Esophagus mucosa (tissue), 1 donor: ENCODE measurements at places on chromosomes 7 and 10.

DNA sequence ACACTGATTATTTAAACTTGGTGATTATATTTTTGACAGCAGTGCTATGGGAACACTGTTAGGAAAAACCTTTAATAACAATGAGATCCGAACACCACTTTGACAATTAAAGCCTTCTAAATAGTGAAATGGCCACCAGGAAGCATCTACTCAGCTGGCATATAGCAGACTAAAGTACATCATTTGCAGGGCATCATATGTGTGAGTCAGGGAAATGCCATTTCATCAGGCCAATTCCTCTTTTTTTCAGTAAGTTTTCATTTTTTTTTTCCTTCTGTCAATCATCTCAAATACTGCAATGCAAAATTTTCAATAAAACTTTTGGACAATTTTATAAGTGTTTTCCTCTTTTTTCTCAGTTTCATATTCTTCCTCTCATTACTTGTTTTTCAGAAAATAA lies 521.4 kb upstream of the SEMA3D start:
- no peak for ATAC-seq

DNA sequence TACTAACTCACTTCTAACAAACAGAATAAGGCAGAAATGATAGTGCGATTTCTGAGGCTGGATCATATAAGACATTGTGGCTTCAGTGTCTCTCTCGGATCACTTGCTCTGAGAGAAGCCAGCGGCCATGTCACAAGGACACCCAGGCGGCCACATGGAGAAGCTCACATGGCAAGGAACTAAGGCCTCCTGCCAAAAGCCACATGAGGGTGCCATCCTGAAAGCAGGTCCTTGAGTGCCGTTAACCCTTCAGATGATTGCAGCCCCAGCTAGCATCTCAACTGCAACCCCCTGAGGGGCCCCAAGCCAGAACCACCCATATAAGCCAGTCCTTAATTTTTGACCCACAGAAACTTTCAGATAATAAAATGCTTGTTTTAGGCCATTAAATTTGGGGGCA lies 6.9 kb upstream of the VDAC2 start:
- no peak for ATAC-seq

GRCh38 chr10:78318305-78318704 lies 284.6 kb downstream of the RPS24 start:
- no peak for ATAC-seq

DNA sequence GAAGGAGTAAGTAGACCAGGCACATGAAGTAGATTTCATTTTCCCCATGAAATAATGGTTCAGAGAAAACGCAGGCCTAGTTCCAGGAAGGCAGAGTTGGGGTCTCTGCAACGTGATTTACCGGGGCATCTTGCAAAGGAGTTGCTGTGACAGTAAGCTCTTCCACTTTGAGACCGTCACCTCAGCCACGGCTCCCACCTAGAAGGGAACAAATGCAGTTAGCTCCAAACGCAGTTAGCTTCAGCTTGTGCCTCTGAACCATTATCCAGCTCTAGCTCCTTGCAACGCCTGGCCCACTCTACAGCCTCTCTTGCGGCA lies 7.0 kb upstream of the MYO1G start:
- no peak for ATAC-seq

GRCh38 chr10:106957823-106958588 lies 206.5 kb downstream of the SORCS1 start:
- no peak for ATAC-seq

DNA sequence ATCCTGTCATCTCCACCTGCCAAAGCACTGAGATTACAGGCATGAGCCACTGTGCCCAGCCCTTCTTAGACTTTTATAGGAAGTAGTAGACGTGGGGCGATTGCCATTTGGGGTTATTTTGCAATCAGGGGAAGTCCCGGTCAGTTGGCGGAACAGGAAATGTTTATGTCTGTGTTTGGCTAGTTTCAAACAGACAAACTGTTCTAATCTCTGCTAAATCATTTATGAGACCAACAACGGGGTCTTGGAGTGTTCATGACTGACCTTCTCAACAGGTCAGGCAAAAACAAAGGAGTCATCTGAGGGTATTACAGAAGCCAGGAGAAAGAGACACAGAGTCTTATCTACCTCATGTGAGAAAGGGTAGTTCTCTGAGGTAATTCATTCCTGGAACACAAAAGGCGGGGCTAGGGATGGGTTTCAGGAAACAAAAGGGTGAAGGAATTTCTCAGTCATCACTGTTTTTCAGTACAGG lies 6.6 kb upstream of the TPK1 start:
- peak; percentile 96 for ATAC-seq

DNA sequence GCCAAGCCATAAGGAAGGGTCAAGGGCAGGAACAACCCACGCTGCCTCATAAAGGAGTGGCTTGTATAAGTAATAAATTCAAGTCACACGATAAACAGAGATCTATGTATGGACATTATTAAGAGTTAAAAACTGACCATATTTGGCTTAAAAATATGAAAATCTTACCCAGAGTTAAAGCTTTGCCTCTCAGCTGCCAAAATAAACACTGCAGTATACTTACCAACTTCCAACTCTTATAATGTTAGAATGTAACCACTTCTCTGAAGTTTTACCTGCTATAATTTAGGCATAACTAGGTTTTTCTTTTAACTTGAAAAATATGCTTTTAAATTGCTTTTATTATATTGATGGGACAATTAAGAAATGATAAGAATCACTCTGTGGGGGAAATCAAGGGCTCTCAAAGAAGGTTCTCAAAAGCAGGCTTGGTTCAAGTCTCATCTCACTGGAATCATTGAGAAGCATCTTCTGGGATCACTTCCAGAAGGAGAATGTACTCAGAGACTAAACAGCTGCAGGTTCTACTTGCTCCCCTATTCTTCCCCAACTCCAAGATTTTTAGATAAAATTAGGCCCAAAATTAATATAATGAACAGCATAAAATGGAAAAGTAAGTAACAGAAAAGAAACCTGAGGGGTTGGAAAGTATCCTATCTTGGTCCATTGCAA lies 16.1 kb upstream of the CAV2 start:
- no peak for ATAC-seq

DNA sequence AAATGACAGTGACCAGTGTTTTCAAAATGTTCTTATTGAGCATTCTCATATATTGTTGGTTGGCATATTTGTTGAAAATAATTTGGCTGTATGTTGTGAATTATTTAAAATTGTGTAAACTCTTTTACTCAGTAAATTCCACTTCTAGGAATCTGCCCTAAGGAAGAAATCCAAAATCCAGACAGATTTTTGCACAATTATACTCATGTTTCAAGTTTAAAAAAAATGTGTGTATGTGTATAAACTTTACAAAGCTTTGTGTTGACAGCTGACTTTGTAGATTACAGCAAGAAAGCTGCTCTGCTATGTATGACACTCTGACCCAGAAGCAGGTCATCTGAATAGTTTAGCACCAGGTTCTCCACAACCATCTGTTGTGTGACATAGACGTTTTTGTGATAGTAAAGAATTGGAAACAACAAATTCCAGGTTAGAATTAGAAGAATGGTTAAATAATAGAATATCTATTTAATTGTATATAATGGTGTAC lies 21.6 kb downstream of the KIFBP start:
- no peak for ATAC-seq

GRCh38 chr7:128679920-128680319 lies 7.8 kb downstream of the GARIN1A start:
- no peak for ATAC-seq

DNA sequence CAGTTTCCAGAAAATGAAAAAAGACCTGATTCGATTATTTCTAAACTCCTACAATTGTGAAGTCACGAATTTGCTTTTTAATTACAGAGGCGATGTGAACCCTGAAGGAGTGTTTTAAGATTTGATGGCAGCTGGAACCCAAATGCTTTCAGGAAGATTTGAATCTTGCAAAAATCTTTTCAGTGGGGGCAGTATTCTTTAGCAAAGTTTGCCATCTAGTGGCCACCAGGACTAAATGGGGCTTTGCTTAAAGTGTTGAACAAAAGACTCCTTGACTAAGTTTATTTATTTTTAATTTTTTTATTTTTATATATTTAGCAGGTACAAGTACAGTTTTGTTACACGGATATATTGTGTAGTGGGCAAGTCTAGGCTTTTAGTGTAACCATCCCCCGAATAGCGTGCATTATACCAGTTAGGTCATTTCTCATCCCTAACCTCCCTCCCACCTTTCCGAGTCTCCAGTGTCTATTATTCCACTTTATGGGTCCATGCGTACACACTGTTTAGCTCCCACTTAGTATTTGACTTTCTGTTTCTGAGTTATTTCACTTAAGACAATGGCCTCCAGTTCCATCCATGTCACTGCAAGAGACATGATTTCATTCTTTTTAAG lies 98.8 kb downstream of the CACNB2 start:
- ATAC-seq = no peak

DNA sequence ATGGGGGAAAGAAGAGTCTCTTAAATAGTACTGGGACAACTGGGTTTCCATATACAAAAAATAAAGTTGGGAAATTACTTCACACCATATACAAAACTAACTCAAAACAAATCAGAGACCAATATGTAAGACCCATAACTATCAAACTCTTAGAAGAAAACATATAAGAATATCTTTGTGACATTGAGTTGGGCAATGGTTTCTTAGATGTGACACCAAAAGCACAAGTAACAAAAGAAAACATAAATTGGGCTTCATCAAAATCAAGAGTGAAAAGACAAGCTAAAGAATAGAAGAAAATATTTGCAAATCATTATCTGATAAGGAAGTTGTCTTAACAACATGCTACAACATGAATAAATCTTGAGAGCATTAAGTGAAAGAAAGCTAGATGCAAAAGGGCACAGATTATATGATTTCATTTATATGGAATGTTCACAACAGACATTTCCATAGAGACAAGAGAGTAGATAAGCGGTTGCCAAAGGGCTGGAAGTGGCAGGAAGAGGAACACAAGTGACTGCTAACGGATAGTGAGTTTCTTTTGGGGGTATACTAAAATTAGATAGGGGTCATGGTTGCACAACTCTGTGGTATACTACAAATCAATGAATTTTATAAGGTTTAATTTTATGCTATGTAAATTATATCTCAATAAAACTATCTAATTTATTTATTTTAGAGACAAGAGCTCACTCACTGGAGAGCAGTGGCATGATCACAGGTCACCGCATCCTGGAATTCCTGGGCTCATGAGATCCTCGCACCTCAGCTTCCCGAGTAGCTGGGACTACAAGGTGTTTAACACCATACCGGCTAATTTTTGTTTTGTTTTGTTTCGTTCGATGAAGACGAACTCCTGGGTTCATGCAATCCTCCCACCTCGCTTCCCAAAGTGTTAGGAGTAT lies 35.4 kb downstream of the JMJD1C start:
- peak; percentile 43 for ATAC-seq

DNA sequence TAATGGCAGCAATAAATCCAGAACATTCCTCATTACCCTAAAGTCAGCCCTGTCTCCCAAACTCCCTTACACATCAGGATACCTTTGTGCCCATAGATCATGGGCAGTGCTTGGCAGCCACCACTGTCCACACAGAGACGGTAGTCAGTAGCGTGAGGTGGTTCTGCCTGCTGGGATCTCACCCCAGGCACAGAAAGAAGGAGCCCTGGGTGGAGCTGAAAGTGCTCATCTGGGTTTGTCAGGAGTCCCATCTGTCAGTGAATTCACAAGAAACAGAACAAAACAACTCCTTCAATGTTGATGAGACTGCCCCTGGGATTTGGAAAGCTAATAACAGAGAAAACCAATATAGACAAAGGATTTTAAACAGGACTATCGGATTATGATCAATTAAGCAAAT lies 90.2 kb upstream of the PRSS58 start:
- ATAC-seq = no peak

DNA sequence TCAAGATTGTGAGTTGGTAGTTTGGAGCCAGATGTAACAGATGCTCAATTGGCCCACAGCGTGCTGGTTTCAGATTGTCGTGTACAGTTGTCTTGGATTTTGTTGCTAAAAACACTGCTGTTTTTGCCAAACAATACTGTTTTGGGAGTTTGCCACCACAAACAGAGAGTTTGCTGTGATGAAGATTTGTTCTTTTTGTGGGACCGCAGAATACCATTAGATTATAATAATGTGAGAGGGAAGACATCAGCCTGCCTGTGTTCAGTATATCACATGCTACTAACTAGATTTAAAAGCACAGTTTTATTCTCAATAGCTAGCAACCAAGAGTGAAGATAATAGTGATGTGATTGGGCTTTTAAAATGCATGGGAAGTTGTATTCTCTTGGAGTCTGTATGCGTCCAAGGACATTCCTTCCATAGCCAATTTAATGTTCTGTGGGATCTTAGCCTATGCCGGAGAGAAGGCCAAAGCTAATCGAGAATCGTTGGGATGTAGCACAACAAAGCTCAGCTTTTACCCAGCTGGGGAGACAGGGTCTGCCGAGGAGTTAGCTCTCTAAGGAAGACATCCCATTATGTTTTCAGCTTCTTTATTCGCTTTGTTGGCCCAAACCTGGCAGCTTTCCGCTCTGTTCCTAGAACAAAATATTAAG lies 18.7 kb upstream of the ITGA8 start:
- ATAC-seq = no peak

DNA sequence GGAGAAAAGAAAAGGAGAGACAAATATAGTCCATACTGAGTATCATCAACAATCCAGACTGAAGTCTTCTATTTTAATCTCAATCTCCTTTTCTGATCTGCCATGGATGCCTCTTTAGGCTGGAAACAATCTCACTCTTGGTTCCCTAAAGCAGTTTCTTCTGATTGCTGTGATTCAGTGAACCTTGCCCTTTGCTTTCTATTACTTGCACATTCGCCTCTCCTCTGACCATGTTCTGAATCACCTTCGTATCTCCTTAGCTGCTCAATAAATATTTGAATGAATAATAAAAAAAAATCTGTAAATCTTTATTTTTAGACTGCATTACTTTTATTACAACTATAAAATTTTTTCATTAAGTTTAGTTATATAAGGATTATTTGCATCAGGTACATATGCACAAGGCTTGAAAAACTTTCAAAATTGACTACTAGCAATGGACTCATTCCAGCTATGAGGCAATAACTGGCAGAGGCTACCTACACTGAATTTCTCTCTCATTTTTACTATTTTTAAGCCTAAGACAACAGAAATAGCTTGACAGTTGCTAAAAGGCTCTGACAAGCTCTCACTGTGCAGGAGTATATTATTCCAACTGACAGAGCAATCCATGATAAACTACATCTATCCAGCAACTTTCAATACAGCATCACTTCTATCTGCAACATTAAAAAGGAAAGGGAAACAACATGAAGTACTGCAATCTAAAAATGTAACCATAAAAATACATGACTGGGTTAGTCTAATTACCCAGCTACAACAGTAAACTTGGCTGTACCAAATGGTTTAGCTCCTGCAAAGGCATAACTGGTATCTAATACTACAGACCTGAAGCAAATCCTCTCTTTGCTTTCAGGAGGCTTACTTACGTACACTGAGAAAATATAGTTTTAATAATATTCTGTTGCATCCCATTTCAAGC lies 25.6 kb downstream of the TM9SF3 start:
- no peak for ATAC-seq

DNA sequence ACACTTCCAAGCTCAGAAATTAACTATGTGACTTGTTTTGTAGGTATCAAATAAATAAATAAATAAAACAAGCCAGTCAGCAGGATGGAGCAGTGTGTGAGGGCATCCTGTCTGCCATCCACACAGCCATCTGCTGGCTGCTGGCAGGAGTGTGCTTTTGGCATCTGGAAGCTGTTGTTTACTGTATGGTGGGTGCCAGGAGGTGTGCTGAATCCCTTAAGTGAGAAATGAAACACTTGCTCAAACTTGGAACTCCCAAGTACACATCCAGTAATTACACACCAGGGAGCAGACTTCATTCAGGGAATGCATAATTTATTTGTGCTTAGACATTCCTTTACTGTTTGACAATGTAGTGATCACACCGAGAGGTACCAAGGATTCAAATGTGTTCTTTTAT lies 16.9 kb upstream of the TAX1BP1 start:
- ATAC-seq = no peak

- ATAC-seq = no peak
These were observed 109.9 kb downstream of the REEP3 start for GRCh38 chr10:63630931-63631680.

- ATAC-seq = no peak
These were observed 7.1 kb downstream of the LIPM start for GRCh38 chr10:88809621-88810020.
